ENCODE measurements at places on chromosomes 12 and 14. TPM values are rescaled to one million over a fixed set of nuclear protein-coding genes. Genes with fewer than 3 reads are reported as not detected.
A peak's percentile ranks its signal among the peaks of the same experiment; 100 is the strongest.

The MMP17 gene
- 2.4 TPM for total RNA-seq

The RNASE4 gene
- 16.4 TPM for total RNA-seq

The GNG2 gene
- 3.2 TPM for total RNA-seq

The OTX2 gene
- total RNA-seq, result not detected

The MTRFR gene
- 3.5 TPM for total RNA-seq

The KLRF2 gene
- not detected for total RNA-seq

The LYZ gene
- total RNA-seq, result 44.3 TPM

The PRKAG1 gene
- 23.1 TPM for total RNA-seq

The PDZRN4 gene
- total RNA-seq, result not detected

The CLEC7A gene
- total RNA-seq, result 3.2 TPM

GRCh38 chr14:101243587-101244338, 317.5 kb upstream of the DIO3 start:
- DNase-seq, result no peak

DNA sequence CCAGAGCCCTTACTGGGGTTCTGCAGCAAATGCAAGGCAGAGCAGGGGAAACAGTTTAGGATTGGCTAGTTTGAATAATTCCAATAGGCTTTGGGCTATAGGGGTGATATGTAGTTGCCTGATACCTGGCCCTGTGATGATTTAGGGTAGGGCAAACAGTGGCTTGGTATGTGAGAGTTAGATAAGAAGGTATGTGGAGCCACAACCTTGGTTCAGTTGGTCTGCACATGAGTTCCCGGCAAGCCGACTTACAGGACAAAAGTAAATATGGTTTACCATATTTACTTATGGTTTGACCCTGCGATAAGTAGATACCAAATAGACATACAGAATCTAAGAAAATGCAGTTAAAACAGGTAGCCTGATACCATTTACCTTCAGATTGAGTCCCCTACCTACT, 8.3 kb upstream of the CAPRIN2 start:
- DNase-seq, result no peak

- no peak for DNase-seq
These were observed 94.7 kb downstream of the DIP2B start for GRCh38 chr12:50599366-50600095.

DNA sequence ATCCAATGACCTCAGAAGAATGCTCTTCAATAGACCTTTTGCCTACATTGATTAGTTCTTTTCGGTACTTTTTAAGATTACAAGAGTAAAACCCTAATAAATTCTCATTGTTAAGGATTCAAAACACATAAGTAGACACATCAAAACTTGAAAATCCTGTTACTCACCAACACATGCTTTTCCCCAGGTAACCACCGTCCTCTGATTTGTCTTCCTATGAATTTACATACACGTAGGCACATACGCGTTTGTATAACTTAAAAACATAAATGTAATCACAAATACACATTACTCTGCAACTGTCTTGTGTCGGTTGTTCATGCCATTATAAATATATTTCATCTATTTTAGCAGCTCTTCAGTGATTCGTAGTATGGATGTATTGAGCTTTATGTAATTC, 910 bp upstream of the WASHC4 start:
- DNase-seq, result no peak

- DNase-seq, result no peak
These were observed 114.0 kb downstream of the RPAP3 start for GRCh38 chr12:47591795-47592194.

GRCh38 chr14:104367866-104368750, 211.5 kb upstream of the C14orf180 start:
- no peak for DNase-seq

DNA sequence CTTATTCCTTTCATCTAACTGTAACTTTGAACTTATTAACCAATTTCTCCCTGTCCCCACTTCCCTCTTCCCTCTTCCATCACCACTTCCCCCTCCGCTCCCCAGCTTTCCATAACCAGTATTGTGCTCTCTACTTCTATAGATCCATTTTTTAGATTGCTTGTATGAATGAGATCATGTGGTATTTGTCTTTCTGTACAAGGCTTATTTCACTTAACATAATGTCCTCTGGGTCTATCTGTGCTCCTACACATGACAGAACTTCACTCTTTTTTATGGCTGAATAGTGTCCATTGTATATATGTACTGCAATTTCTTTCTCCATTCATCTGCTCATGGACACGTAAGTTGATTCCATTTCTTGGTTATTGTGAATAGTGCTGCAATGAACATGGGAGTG, 14.4 kb downstream of the ERP27 start:
- DNase-seq, result no peak

- DNase-seq, result no peak
These were observed 158.8 kb downstream of the C12orf42 start for GRCh38 chr12:103336940-103337339.

- DNase-seq, result no peak
These were observed 156.2 kb downstream of the EFCAB11 start for GRCh38 chr14:89798212-89798773.

DNA sequence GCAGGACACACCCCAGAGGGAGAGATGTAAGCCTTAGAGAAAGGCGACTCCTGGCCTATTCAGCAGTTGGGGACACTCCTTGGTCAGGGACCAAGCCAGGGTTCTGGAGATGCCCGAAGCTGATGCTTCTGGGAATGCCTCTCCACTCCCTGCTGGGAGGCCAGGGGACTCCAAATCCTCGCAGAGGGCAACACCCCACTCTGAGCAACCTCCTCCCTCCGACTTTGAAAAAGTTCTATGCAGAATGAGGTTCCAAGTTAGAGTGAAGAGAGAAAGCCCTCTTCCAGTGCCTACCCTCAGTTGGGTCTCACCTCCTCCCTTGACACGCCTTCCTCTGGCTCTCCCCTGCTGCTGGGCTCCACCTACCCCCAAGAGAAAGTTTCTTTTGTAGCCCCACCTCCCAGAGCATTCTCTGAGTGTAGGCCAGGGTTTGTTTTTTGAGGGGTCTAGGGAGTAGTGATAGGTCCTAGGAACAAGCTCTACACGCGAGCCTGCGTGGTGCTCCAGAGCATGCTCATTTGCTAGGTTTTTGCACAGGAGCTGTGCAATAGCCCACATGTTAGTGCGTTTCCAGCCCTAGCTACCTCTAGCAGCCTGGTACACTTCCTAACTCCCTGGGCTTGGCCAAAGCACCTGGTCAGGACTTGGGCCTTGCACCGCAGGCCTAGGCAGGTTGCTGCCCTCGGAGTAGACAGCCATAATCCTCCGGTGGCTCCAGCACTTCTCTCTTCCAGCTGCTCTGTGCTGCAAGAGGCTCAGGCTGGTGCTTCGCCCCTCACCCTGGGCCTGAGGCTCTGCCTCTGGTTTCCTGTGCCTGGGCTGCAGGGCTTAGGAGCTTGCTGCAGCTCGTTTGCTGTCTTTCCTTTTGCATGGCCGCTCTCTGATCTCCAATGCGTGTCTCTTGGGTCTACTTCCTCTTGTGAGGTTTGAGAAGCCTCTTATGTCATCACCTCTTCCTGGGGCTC, 590 bp upstream of the CEBPE start:
- DNase-seq, result no peak

DNA sequence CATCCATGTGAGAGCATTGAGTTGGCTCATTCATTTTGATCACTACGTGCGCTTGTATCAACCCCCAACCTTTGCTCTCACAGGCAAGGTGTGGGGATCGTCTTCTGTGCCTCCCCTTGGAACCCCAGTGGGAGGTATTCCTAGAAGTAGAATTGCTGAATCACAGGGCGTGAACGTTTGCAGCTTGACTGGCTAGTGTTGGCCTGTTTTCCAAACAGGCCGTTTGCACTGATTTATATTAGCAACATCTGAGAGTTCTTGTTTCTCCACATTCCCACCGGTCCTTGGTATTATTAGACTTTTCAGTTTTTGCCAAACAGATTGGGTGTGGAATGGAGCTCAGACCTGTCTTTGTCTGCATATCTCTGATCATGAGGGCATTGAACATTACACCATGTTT, 288.6 kb upstream of the PWP1 start:
- DNase-seq, result no peak

DNA sequence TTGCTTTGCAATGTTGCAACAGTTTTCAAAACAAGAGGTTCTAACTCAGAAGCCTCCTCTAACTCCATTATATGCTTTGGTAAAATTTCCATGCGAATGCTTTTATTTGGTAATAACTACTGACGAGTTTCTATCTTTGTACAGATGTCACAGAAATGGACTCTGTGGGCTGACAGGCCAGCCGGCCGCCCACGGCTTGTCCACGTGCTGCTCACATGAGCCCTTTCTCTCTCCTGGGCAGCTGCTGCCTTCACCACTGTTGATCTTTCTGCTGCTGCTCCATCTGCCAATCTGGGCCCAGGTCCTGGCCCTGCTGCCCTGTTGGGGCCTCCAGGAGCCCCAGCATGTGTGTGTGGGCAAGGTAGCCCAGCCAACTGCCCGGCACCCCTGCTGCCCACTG, 168.2 kb upstream of the TMEM132C start:
- no peak for DNase-seq

- DNase-seq, result no peak
These were observed 71.3 kb downstream of the PTHLH start for GRCh38 chr12:27900920-27901879.

GRCh38 chr12:104670439-104671408, 214.0 kb downstream of the CHST11 start:
- no peak for DNase-seq

- DNase-seq, result no peak
These were observed 134.3 kb downstream of the MED13L start for GRCh38 chr12:116142936-116143898.

DNA sequence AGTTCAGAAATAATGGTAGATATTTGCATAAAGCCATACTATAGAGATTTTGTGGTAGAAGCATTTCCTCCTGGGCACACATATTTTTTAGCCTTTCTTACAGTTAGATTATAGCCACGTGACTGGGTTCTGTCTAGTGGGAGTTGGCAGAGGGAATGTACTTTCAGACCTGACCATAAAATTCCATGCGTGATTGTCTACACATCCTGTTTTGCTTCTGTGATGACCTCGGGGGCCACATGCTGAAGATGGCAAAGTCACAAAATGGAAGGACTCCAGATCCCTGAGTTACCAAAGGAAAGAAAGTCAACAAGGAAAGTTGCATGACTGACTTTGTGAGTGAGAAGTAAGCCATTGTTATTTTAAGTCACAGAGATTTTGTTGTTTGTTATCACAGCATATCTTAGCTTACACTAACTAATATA, 14.6 kb upstream of the MIA2 start:
- no peak for DNase-seq

GRCh38 chr12:74349925-74350324, 187.7 kb upstream of the ATXN7L3B start:
- no peak for DNase-seq

DNA sequence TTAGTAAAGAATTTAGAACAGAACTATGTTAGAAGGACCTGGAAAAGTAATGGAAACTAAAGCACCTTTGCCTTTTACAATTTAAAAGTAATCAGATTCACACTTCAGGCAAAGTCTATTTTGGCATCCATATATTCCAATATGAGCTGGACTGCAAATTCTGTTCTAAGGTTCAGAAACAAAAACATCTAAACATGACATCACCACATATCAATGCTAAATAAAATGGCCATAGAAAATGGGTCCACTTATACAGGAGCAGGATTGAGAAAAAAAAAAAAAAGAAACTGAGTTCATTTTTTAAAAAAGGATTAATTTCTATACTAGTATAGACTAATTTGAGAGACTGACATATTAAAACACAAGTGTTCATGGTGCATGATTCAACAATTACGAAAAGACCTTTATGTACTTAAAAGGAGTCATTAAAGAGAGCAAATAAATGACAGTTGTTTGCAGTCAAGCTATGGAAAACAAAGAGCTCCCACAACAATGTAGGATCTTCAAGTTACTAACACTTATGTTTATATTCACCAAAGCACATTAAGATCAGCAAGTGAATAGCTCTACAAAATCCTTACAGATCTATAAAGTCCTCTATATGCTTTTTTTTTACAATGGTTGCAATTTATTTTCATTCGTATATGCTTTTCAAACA, 45.7 kb downstream of the DICER1 start:
- no peak for DNase-seq

DNA sequence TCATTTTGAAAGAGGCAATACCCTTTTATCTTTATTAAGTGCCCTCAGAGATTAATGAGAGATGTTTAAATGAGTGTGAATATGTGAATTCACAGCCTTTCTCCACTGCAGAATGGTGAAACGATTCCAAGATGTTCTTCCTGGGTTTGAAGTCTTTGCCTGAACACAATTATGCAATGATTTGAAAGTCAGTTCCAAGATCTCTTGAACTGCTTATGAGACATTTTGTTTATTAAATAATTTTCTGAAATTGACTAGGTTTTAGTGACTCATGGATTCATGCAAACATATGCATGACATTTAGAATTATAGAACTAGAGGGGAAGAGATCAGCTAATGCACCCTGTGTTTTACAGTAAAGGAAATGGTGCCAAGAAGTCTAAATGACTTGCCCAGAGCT, 118.1 kb upstream of the SLC38A2 start:
- no peak for DNase-seq

- DNase-seq, result peak; percentile 46
These were observed 638 bp downstream of the PLEKHG3 start for GRCh38 chr14:64704743-64705380.

- no peak for DNase-seq
These were observed 73.8 kb upstream of the ANKS1B start for GRCh38 chr12:100058482-100059029.

DNA sequence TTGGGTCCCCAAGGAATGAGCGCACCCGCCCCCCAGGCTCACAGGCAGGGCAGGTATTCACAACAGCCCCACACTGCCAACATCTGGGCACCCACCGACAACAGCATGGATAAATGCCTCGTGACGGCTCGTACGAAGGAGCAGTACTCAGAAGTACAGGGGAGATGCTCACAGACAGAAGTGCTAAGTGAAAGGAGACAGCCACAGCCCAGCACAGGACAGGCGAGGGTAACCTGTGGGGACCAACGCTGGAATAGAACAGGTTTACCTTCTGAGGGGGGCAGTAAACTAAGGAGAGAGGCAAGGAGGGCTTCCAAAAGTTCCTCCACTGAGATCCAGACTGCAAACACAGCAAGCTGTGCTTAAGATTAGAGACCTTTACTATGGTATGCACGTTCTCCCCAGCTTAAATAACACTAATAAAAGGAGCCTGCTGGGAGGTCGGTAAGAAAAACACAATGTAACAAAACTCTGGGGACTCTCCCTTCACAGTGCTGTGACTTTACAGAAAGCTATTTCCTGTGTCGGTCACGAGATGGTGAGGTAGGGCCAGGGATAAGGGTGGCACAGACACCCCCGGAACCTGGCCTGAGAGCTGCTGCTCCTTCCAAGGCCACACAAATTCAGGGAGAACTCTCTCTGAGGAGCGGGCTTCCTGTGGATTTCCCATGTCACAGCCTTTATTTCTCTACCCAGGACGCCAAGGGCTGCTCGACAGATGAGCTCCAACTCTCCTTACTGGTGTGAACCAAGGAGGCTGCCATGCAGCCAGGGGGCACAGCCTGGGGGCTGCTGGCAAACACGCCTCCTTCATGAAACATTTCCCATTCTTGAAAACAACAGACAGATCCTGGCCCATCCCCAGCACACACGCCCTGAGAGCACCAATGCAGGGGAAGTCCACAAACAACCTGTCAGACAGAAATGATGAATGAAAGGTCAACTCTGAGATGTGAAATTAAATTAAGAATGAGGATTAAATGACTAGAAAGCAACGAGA, 26.3 kb downstream of the SLC15A4 start:
- DNase-seq, result no peak

All from pancreas (tissue), 10 donors.